Activated CD8-positive, alpha-beta T cell treated with anti-CD3 and anti-CD28 coated beads for 36 hours (primary cell): ENCODE measurements at places on chromosomes 2 and 18. TPM values are rescaled to one million over a fixed set of nuclear protein-coding genes. Genes with fewer than 3 reads are reported as not detected.

DNA sequence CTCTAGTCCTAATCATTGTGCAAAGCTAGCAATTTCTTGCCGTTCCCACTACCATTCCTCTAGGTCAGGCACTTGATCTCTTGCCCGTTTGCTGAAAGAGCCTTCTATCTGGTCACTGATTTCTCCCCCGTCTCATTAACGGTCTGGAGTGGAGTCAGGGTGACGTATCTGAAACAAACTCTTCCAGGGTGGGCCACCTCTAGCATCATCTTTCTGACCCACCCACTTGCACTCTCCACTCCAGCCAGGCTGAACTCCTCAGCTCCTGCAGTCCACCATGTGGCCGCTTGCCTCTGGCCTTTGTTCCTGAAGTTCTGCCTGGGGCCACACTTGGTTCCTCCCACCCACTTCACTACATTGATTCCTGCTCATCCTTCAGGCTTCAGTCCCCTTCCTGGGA lies 13.3 kb downstream of the BCL2 start:
- no peak overlapping the region for H3K4me3 ChIP-seq
- peak overlapping the region; percentile 18 for H3K27ac ChIP-seq
- H3K27me3 ChIP-seq: no peaks in the 10 kb centered on the region
- peaks cover 82% of the 10 kb centered on the region for H3K4me1 ChIP-seq

DNA sequence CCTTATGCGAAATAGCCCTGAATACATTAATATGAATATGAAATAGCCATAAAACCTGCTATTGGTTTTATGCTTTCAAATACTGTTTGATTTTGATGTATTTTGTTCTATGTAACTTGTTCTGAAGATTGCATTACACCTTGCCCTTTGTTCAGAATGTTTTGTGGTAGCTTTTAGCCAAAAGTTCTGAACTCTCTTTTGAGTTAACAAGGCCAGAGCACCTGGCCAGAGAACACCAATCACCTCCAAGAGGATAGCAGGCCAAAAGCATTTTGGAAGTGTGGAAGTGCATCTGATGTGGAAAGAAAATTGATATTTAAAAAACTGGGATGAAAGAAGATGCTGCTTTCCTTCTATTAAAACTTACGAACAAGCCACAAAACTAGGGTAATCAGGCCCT lies 86.6 kb upstream of the PGAP1 start:
- H3K4me1 ChIP-seq: no peaks in the 10 kb centered on the region
- H3K4me3 ChIP-seq: no peak overlapping the region
- H3K27ac ChIP-seq: peak overlapping the region; percentile 36

The IL1RL2 gene
- not detected for total RNA-seq

The EFEMP1 gene
- not detected for total RNA-seq

DNA sequence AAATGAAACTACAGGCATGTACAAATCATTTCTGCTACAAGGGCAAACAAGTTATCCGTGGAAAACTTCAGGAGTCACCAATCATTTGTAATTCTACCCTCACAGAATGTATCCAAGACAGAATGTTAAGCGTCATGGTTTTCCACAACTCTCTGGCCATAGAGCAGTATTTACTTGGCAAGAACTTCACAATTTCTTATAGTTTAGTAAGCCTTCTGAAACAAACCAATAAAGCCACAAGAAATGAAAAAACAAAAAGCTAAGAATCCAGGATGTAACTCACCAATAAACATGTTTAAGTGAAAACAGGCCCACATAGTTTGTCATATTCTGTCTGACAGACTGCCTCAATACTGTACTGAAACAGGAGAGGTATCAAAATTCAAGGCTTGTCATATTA lies 70.3 kb downstream of the LNPK start:
- peaks cover 38% of the 10 kb centered on the region for H3K36me3 ChIP-seq
- no peak overlapping the region for H3K27ac ChIP-seq

The ACTG2 gene
- 0.27 TPM for total RNA-seq

The IL36B gene
- total RNA-seq: not detected

The LDLRAD4 gene
- total RNA-seq: 38.5 TPM

DNA sequence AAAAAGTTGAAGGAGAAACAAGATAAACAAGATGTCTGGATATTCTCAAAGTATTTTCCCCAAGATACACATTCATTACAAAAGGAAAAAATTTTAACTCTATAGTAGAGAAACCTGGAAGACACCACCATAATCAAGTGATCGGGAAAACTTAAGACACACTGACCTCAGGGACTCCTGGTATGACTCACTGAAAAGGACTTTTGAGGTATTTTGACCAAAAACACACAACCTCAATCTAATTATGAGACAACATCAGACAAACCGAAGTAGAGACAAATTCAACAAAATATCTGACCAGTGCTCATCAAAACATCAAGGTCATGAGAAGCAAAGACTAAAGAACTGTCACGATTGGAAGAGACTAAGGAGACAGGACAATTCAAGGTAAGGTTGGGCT lies 34.7 kb downstream of the LPIN2 start:
- H3K36me3 ChIP-seq: peaks cover 73% of the 10 kb centered on the region
- DNase-seq: no peak
- peak overlapping the region; percentile 74 for H3K4me3 ChIP-seq
- H3K27me3 ChIP-seq: no peaks in the 10 kb centered on the region
- H3K27ac ChIP-seq: peak overlapping the region; percentile 89
- H3K4me1 ChIP-seq: peaks cover 74% of the 10 kb centered on the region

DNA sequence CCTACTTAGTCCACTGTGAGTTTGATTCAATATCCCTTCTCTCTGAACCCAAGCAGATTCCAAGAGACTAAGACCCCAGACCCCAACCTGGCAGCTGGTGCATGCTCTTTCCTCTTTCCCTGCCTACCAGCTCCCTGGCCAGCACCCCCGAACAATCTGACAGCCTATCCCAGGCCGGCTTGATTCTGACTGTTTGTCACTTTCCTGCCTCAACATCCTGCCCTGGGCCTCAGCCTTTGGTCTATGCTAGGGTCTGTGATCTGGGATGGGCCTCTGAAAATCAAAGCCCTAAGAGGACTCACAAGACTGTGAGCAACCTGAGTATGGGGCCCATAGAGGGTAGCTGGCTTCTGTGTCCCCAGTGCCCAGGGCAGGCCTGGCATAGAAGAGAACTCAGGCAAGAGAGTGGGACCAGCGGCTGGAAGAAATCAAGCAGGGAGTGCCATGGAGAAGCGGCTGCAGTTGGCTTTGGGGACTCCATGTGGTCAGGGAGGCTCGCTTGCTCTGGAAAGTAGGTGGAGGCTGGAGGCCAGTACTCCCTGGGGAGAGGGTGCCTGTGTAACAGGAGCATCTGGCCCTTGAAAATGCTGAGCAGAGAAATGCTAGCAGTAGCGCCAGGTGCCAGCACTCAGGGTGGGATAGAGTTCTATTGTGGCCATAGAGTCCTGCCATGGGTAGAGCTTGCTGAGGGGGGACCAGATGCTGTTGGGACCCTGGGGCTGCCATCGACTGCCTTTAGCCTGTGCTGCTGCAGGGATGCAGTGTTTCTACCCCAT lies 343.9 kb downstream of the DYSF start:
- no peaks in the 10 kb centered on the region for H3K4me1 ChIP-seq
- H3K4me3 ChIP-seq: no peak overlapping the region

DNA sequence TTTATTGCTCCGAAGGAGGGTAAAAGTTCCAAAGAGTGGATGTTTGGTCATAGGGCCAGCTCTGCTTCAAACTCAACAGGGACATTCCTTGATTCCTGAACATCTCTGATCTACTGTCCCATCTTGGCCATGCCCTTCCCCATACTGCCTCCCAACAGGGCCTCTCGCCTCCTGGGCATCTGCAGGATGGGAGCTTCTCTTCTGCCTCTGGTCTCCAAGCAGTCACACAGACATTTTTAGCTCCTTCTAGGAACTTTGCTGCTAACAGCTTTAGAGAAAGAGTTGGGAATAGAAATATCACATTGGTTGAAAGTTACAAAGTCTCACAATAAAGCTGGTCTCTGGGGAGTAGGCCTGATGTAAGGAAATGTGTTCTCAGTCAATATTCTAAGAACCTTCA lies 9.4 kb upstream of the DGUOK start:
- no peaks in the 10 kb centered on the region for H3K36me3 ChIP-seq
- H3K27me3 ChIP-seq: no peaks in the 10 kb centered on the region
- H3K27ac ChIP-seq: no peak overlapping the region
